ENCODE measurements at places on chromosomes 2 and 18.
A peak's percentile ranks its signal among the peaks of the same experiment; 100 is the strongest.

DNA sequence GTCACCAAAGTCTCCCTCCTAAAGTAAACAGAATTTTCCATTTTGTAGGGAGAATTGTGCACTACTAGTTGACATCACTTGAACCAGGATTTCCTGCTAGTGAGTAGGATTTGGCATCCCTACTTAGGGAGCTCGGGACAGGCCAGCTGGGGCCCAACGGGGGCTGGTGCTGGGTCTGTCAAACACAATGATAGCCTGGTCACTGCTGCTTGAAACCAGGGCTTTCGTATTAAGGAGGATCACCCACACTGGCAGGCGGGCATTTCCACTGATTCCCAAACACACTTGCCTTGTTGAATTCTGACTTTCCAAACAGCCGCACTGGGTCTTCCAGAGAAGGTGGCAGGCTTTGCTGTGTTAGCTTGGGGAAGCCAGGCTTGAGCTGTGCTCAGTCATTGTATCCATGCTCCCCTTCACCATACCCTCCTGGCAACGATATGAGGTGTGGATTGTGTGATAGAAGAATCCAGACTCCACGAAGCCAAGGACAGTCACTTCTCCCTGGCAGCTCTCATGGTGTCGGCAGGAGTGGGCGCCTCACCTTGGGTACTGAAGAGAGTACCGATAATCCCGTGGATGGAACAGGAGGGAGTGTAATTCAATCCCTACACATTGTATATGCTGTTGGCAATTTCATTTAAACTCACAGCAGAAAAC lies 7.5 kb downstream of the GDF7 start:
- no peak for DNase-seq

- DNase-seq, result no peak
Observed at GRCh38 chr2:226483143-226483542, 316.5 kb downstream of the IRS1 start.

GRCh38 chr2:74985978-74986609 lies 27.7 kb downstream of the POLE4 start:
- DNase-seq, result no peak

DNA sequence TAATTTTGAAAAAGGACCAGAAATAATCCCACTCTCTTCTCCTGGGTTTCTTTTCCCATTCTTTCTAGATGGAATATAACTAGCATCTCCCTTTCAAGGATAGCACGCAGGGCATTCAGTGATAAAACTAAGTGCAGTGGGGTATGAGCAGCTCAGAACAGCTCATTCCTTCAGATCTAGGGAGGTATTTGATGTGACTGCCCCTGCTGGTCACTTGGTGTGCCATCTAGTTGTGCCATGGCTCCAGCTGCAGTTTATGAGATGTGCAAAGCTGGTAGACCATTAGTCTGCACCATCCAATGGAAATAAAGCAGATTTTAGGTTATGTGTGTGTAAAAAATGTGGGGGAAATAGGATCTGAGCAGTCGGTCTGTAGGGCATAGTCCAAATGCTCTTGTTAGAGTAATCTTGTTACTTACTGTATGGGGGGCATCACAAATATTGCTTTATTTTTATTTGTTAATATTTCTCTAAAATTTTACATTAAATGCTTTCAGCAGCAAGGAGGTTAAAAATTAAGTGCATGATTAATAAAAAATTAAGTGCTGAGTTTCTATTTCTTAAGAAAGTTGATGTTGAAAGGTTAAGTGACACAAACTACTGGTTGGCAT lies 38.9 kb downstream of the CTAGE1 start:
- DNase-seq, result peak; percentile 60

DNA sequence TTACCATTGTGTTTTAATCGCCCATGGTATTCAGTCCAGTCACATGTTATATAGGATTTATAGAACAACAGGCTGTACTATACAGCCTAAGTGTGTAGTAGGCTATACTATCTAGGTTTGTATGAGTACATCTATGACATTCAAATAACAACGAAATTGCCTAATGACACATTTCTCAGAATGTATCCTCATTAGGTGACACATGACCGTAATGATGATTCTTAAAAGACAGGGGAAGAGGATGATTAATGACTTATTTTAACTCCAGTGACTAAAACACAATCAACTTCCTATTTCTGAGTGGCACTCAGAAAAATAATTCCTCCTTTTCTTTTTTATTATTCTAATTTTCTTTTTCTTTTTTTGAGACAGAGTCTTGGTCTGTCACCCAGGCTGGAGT lies 63.0 kb upstream of the ACSL3 start:
- DNase-seq, result no peak

Measured in stomach (tissue), 19 donors.